ENCODE measurements at places on chromosomes 6 and 20. TPM values are rescaled to one million over a fixed set of nuclear protein-coding genes. Genes with fewer than 3 reads are reported as not detected.

DNA sequence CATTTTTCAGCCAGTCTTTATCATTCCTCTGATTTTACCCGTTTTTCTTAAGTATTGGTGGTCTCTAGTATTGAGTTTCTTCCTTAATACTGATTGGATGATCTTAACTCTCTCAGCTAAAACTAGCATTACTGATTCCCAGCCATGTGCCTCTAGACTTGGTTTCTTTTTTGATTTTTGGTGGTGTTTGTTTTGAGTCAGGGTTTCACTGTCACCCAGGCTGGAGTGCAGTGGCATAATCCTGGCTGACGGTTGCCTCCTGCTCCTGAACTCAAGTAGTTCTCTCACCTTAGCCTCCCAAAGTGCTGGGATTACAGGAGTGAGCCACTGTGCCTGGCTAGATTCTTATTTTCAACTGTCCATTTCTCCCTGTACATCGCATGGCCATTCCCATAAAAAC is 24.9 kb downstream of the DPPA5 start:
- no peak for DNase-seq
- no peaks in the 10 kb centered on the region for H3K36me3 ChIP-seq
- H3K4me1 ChIP-seq = no peaks in the 10 kb centered on the region

Gene ZC2HC1B
- total RNA-seq = 16.9 TPM

Gene TSPO2
- not detected for total RNA-seq

Gene RSPH3
- total RNA-seq = 15.7 TPM

DNA sequence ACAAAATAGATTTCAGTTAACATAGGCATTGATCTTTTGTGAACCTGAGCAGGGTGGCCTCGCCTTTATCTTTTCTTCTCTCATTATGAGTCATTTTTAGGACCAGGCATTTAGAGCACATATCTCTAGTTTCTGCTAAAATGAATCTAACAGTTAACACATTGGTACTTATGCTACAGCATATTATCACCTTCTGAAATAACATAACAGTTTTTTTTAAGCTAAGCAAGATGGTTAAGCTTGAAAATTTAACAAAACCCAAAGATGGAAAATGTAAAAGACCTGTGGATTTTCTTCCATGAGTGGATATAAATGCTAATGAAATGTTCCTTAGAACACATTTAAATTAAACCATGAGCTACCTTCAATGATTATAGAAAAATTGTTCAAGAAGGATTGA is 487.1 kb upstream of the RNF217 start:
- H3K27ac ChIP-seq = no peak overlapping the region
- H3K27me3 ChIP-seq = no peaks in the 10 kb centered on the region
- no peaks in the 10 kb centered on the region for H3K4me1 ChIP-seq
- no peaks in the 10 kb centered on the region for H3K36me3 ChIP-seq
- DNase-seq = no peak

Gene BCAS4
- 10.8 TPM for total RNA-seq

GRCh38 chr6:163392533-163392932 is 22.0 kb upstream of the QKI start:
- H3K4me1 ChIP-seq = peaks cover 28% of the 10 kb centered on the region
- DNase-seq = peak; percentile 76
- H3K4me3 ChIP-seq = no peak overlapping the region
- H3K36me3 ChIP-seq = no peaks in the 10 kb centered on the region
